ENCODE measurements at places on chromosomes 6 and 20.

DNA sequence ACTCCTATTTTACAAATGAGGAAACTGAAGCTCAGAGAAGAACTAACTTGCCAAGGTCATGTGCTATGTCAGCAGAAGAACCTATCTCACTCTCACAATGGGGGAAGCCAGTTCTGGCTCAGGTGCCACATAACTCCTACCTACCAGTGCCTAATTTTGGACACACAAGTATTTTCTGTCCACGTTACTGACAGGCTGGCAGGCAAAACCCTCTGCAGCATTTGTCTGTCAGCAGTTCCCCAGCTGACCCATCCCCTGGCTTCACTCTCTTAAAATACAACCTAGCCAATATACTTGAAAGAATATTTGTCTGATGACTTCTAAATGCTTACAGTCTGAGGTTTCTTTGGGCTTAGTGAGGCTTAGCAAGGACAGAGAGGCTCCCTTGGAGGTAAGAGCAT is 15.5 kb downstream of the GSS start:
- no peak for DNase-seq

GRCh38 chr6:136089876-136090275 is 160.2 kb downstream of the MTFR2 start:
- no peak for DNase-seq

GRCh38 chr6:111793711-111794111 is 79.5 kb downstream of the FYN start:
- DNase-seq, result no peak

- DNase-seq, result no peak
Observed at GRCh38 chr6:15761045-15761502, 98.2 kb upstream of the DTNBP1 start.

- no peak for DNase-seq
Observed at GRCh38 chr20:5864873-5865587, 85.3 kb downstream of the TRMT6 start.

DNA sequence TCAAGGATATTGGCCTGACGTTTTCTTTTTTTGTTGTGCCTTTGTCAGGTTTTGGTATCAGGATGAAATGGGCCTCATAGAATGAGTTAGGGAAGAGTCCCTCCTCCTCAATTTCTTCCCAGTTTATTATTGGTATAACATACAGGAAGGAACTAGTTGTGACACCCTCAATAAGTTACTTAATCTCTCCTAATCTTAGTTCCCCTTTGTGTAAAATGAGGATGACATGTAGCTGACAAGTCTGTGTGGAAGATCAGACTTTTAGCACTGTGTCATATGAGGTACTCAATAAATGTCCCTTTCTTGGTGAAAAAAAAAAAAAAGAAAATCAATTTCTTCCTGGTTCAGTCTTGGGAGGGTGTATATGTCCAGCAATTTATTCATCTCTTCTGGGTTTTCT is 155.8 kb downstream of the PDE7B start:
- DNase-seq, result no peak

GRCh38 chr20:10067321-10067720 is 32.5 kb downstream of the ANKEF1 start:
- no peak for DNase-seq

- DNase-seq, result no peak
Observed at GRCh38 chr20:49886571-49887213, 28.6 kb downstream of the SPATA2 start.

GRCh38 chr6:84597238-84597875 is 167.0 kb downstream of the TBX18 start:
- DNase-seq, result no peak

- no peak for DNase-seq
Observed at GRCh38 chr6:17022604-17023003, 79.2 kb upstream of the STMND1 start.

DNA sequence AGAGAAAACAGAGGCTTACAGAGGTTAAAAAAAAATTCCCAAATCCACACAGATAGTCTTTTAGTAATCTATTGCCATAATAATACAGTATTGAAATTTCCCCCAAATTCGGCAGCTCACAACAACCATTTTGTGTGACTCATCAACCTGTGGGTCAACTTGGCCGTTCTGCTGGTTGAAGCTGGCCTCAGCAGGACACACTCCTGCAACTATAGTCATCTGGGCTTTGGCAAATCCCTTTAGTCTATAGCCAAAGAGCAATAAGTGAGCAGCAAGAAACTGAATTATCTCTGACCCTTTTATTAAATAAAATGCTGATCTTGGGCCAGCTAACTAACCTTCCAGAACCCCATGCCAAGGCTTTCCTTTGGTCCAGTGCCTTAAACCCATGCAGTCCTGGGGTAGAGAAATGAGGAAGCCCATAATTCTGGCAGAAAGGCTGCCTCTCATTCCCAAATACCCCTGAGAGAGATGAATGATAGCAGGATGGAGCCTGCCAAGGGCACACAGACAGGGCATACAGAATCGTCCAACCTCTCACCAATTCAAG is 17.2 kb upstream of the SNAP25 start:
- no peak for DNase-seq

GRCh38 chr6:151293688-151294016 is 53.9 kb downstream of the AKAP12 start:
- no peak for DNase-seq

GRCh38 chr6:15606347-15606746 is 56.5 kb downstream of the DTNBP1 start:
- no peak for DNase-seq

GRCh38 chr6:169229615-169230321 is 23.9 kb downstream of the THBS2 start:
- DNase-seq, result no peak

DNA sequence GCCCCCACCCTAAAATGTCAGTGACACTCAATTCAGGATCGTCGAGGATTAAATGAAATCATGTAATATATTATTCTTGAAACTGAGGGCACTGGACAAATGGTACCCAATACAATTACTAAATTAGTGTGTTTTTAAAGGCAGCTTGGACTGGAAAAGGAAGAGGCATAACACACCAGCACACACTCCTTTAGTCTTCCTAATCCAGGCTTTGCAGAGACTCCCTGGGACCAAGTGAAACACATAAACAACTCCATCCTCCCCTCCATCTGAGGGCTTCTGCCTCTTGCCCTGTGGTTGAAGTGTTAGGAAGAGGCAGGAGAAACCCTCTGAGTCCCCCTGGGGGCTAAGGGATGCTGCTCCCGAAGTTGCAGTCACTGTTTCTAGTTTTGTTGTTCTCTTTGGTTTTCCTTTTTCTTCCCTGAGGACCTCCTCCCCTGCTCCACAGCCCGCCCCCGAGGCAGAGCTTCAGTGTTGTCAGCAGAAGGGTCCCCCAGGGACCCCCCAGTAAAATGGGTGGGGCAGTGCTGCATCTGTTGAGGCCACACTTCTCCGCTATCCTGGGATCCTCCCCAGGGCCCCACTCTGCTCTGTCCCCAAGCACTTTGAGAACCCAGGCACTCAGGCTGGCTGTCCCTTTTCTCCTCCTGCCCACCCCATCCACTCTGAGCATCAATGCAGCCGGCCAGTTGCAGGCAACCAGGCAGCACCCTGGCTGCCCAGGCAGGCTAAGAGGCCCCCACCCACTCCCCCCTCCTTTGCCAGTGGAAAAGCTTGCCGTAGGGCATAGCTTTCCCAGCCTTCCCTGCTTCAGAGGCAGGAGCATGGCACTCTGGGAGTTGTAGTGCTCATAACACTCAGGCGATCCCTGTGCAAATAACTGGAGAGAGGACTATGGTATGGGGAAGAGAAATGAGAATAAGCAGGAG is 5.9 kb downstream of the TMEM63B start:
- no peak for DNase-seq

DNA sequence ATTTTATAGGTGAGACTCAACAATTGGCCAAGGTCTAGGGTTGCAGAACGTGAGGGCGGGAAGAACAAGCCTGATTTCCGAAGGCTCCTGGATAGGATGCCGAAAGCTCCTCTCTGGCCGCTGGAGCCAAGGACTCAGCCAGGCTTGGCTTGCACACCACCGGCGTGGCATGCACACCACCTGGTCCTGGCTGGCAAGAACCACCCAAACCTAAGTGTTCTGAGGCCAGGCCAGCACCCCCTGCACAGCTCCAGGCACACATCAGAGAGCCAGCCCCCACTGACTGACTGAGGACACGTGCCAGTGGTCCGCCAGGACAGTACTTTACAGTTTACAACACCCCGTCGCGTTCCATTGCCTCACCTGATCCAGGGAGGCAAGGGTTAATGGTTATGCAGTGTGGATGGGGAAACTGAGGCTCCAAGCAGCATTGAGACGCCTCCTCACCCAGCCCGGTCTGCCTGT is 414 bp downstream of the TGM2 start:
- DNase-seq, result no peak

DNA sequence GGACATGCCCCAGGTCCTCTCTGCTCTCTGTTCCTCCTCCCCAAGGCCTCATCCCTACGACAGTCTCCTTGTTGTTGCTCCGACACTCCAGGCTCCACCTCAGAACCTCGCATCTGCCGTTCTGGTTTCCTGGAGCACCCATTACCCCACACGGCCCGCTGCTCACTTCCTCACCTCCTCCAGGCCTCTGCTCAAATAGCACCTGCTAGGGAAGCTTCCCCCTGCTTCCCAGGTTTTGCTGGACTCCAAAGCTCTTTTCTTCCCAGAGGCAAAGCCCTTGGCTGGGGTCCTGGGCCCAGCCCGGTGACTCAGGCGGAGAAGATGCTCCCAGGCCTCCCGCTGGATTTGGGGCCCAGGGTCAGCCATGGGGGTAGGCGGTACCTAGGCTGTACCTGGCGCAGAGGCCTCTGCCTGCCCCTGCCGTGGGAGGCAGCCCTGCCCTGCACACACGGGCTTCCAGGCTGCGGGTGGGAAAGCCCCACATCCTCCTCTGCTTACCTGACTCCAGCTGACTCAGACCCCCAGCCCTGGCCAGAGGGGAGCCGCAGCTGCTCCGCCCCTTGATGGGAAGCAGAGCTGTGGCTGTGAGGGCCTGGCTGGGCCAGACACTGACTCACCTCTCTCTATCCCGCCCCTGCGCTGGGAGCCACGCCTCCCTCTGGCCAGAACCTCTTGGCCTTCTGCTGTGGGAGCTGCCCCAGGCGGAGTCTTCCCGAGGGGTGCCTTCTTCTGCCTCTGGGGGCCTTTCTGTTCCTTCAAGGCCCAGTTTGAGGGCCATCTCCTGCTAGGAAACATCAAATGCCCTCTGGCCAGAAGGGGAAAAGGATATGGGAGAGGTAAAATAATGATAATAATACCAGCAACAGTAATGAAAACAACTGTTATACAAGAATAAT is 130.5 kb downstream of the CEBPB start:
- no peak for DNase-seq

DNA sequence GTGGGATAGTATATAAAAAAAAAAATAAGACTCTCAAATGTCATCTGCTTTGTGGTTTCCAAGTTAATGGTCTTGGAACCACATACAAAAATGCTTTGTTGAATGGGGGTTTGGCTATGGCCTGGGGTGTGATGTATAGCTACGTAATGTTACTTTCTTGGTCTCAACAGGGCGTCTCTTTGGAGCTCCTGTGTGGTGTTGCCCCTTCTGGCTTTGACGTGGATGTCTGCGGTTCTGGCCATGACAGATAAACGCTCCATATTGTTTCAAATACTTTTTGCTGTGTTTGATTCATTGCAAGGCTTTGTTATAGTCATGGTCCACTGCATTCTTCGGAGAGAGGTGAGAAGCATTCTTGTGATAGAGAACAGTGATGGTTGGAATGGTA is 457.7 kb downstream of the LMBRD1 start:
- no peak for DNase-seq

GRCh38 chr20:20070871-20071726 is 18.8 kb downstream of the CFAP61 start:
- no peak for DNase-seq

DNA sequence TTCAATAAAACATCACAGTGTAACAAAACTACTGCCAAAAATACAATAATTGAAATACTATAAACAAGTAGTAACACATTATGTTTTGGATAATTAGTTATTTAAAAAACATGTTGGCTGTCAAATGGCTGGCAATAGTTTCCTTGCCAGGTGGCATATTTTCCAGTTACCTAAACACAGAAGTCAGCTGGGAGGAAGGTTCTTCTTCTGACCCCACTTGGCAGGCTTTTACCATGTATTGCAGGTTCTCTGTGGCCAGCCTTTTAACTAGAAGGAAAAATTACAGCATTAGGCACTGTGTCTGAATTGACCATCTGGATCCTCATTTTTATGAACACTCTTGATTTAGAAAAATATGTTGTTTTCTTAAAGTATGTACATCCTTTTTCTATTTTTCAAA is 131.4 kb downstream of the MMS22L start:
- no peak for DNase-seq

GRCh38 chr20:14711652-14712051 is 374.2 kb upstream of the FLRT3 start:
- DNase-seq, result no peak

GRCh38 chr6:113936093-113936934 is 34.6 kb downstream of the HDAC2 start:
- no peak for DNase-seq

DNA sequence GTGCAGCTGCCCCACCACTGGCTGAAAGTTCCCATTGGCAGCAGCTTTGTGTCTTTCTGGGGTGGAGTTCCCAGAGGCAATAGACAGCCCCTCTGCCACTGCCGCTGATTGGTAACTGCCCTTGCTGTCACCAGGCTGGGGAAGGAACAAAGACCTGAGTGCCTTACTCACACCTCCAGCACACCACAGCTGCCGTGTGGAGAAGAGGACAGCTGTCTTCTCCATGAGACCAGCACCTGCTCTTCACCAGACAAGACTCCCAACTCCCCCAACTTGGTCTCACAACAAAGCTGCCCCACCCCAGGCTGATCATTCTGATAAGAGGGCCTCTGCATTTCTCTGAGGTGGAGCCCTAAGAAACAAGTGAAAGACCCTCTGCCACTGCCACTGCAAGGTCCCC is 39.7 kb upstream of the PTCHD4 start:
- DNase-seq, result no peak

DNA sequence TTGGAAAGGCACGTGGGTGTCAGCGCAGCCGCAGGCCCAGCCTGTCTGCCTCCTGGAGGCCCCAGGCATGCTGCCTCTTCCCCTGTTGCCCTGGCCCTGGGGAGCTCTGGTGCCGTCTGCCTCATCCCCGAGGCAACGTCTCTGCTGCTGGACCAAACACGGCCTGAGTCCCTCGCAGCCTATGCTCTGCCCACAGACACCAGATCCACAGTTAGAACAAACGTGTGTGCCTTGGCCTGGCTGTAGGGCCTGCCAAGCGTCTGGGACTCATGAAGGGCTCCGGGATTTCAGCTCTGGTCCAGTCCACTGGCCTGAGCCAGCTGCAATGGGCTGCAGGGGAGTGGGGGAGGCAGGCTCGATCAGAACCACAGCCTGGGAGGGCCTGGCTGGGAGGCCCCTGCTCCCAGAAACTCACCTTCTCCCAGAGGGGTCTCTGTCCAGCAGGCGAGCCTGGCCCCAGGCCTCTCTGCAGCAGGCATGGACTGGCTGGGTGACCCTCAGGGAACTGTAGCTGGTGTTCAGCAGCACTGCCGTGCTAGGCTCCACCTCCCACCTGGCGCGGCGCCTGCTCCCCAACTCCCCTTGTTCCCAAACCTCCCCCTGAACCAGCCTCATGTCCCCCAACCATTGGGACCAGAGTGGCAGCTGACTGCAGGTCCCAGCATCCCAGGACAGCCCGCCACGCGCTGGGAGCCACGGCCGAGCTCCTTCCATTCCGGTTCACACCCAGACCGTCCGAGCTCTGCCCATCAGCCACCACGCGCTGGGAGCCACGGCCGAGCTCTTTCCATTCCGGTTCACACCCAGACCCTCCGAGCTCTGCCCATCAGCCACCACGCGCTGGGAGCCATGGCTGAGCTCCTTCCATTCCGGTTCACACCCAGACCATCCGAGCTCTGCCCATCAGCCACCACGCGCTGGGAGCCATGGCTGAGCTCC is 197.0 kb downstream of the DLL1 start:
- DNase-seq, result no peak

- no peak for DNase-seq
Observed at GRCh38 chr6:41269716-41270115, 16.8 kb downstream of the TREM1 start.
